ENCODE measurements at places on chromosomes 1 and 21. TPM values are rescaled to one million over a fixed set of nuclear protein-coding genes. Genes with fewer than 3 reads are reported as not detected.
A peak's percentile ranks its signal among the peaks of the same experiment; 100 is the strongest.

DNA sequence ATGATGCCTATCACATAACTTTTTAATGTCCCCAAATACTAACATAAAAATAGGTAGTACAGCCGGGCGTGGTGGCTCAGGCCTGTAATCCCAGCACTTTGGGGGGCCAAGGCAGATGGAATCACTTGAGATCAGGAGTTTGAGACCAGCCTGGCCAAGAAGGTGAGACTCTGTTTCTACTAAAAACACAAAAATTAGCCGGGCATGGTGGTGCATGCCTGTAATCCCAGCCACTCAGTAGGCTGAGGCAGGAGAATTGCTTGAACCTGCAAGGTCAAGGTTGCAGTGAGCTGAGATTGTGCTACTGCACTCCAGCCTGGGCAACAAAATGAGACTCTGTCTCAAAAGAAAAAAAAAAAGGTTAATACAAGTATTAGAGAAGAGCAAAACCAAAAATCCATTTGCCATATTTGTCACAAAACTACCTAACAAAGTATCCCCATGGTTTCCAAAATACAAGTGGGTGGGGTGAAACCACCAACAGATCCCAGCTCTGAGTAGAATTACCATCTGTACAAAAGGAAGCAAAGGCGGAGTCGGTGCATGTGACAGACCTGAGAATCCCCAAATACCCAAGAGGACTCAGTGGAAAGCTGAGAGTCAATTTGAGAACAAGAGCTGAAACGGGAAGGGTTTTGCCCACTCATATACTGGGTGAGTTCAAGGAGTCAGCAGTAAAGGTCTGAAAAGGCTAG lies 113.2 kb downstream of the TOMM20 start:
- no peak for DNase-seq

DNA sequence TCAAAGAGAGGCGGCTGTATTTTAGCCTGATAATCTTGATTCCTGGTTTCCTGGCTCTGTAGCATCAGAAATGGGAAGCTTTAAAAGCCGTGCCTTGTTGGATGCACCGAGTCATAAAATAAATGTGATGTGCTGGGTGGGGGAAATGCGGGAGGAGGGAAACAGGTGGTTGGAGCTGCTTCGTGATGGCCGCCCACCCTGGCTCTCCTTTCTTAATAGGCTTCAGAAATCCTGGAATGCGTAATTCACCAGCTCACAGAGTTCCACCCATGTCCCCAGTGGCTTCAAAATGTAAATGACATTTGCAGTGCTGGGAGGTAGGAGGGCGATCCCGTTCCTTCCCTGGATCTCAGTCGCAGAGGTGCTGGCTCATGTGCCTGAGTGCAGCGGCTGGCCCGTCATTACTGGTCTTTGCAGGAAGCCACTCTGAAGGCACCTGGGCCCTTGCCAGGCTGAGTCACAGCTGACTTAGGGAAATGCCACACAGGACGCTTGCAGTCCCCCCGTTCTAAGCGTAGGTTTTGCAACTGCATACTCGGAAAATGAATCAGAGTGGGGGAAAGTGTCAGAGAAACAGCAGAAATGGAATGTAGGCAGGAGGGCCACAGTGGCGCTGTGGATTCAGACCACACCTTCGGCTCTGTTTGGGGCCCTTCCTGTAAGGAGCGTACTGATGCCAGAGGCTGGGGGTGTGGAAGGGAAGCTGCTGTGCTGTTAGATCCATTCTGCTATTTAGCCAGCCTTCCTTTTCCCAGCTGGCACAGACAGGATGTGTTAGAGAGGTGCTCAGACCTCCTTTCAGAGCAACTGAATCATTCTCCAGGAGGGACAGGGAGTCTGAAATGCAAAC lies 37.6 kb downstream of the GALNT2 start:
- DNase-seq: peak; percentile 99

DNA sequence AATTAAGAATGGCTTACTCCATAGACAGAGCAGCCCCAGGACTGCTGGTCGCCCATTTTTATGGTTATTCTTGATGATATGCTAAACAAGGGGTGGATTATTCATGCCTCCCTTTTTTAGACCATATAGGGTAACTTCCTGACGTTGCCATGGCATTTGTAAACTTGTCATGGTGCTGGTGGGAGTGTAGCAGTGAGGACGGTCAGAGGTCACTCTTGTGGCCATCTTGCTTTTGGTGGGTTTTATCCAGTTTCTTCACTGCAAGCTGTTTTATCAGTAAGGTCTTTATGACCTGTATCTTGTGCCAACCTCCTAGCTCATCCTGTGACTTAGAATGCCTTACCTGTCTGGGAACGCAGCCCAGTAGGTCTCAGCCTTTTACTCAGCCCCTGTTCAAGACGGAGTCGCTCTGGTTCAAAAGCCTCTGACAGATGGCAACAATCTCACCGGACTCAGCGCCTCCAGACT lies 5.2 kb upstream of the AGPAT3 start:
- DNase-seq: no peak

DNA sequence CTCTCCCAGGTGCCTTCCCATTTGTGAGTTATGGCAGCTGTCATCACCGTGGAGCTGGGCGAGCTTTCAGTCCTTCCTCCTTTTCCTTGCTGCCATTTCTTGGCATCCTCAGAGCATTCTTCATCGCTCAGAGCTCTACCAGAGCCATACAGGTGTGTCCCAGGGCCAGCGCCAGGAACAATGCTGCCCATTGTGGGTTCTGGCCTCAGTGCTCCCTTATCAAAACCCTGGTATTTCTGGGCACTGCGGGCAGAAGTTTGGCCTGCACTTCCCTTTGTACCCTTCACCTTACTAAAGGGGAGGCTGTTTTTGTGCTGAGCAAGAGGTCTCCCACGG lies 28.5 kb downstream of the RASSF5 start:
- DNase-seq: no peak

DNA sequence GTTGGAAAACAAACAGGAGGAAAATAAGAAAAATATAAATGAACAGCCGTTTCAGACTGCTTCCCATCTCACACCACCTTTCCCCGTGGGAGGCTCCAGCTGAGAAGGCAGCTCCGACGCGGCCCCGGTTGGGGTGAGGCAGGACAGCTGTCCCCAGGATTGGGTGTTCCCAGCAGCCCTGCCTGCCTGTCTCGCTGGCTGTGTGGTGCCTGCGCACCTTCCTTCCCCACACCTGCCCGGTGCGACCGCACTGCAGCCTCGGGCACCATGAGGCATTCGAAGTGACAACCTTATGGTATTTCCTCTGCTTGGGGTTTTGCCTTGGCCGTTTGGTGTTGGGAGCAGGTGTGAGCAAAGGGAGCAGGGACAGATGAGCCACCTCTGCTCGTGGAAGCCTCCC lies 161.6 kb downstream of the PRDM16 start:
- DNase-seq: no peak

DNA sequence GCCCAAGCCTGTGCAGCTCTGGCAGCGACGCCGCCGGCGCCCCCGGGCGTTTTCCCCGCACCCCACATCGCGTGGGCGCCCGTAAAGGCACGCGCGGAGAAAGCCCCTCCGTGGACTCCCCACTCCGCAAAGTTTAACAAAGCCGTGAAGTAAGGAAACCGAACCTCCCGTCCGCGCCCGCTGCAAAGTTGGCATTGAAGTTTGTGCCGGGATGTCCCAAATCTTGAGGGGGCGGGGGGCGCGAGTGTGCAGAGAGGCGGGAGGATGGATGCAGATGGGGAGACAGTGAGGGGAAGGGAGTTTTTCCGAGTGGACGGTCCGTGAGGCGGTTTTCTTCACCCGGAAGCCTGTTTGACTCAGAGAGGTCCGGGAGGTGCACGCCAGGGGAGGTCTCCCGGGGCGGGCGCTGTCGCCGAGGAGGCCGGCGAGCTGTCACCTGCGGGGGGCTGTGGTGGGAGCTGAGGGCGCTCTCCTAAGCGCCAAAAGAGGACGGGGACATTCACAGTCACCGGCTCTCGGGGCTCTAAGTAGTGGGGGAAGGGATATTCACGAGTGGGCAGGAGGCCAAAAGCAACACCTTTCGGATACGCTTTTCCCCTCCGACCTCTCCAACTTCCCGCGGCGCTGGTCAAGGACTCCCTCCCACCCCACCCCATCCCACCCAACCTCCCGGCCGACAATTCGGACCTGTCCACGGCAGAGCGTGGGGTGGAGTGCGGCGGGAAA lies 1.3 kb downstream of the WLS start:
- no peak for DNase-seq

DNA sequence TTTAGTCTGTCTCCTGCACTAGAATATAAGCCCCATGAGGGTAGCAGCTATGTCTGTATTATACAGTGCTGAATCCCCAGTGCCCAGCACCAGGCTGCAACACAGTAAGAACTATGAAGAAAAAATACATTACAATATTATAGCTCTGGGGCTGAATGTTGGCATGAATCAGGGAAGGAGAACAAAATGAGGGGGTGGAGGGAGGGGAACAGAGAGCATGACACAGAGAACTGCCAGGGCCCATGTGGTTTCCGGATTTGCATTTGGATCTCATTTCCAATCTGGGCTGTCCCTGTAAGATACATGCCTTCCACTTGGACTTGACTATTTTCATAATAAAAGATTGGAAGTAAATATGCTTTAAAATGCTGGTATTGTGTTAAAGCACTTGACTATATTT lies 35.8 kb downstream of the C1orf198 start:
- DNase-seq: no peak

DNA sequence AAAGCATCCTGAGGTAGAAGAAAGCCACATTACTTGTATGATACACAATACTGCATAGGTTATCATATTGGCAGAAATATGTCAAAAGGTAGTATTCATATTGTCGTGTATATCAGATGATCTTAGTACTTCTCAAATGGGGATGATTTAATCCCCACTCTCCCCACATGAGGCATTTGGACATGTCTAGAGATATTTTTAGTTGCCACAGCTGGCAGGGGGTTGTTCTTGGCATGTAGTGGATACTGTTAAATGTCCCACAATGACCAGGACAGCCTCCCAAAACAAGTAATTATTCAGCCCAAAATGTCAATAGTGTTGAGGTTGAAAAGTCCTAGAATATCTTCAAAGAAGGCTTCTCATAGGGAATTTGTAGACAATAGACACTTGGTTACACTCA lies 162.8 kb downstream of the NEGR1 start:
- no peak for DNase-seq

- no peak for DNase-seq
Measured at GRCh38 chr21:32046191-32046590, 173.4 kb downstream of the HUNK start.

DNA sequence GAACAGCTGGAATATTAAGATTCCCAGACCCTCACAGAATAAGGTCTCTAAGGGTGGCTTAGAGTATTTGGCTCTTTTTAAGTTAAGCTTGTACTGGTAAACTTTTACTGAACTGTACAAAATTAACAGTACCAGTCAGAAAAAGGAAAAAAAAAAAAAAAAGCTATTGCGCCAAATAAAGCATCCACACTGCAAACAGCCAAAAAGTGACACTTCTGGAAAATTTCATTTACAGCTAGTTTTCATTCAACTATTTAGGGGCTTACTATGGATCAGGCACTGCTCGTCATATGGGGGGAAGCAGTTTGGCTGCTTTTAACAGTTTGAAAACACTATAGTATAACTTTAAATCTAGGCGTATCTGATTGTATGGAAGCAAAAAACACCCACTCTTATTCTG lies 139.6 kb downstream of the EIF4G3 start:
- no peak for DNase-seq

GRCh38 chr1:19484338-19484797 lies 971 bp downstream of the CAPZB start:
- no peak for DNase-seq

- DNase-seq: no peak
Measured at GRCh38 chr1:17176306-17177061, 28.4 kb upstream of the PADI1 start.

GRCh38 chr1:39671793-39672550 lies at the start of gene NT5C1A:
Gene NT5C1A, minus strand, starts transcription at chr1:39672107. Its CDS starts 69 bp downstream, at chr1:39672038.
- no peak for DNase-seq

DNA sequence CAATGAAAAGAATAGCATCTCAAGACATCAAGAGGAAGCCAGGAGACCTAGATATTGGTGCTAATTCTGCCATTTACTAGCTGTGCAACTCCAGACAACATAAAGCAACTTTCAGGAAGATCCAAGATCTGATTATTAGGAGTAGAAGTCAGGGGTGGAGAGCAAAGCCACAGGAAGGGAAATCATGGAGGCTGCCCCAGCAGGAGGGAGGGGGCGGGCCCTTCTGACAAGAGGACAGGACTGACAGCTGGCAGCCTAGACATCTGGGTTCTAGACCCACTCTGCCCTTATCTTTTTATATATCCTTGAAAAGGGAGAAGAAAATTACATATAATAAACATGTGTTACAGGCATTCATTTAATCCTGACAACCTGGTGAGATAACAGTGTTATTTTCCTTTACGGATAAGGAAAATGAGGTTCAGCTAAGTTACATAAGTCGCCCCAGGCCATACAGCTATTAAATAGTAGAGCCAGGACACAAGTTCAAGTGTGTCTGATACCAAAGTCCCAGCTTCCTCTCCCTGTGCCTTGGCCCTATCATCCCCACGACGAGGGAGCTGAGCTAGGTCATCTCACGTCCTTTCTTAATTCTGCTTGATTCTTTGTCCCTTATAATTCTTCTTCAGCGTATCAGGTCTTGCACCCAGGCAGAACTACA lies 46.6 kb downstream of the ARHGEF11 start:
- DNase-seq: no peak

- no peak for DNase-seq
Measured at GRCh38 chr1:162977944-162978568, 91.1 kb upstream of the RGS4 start.

DNA sequence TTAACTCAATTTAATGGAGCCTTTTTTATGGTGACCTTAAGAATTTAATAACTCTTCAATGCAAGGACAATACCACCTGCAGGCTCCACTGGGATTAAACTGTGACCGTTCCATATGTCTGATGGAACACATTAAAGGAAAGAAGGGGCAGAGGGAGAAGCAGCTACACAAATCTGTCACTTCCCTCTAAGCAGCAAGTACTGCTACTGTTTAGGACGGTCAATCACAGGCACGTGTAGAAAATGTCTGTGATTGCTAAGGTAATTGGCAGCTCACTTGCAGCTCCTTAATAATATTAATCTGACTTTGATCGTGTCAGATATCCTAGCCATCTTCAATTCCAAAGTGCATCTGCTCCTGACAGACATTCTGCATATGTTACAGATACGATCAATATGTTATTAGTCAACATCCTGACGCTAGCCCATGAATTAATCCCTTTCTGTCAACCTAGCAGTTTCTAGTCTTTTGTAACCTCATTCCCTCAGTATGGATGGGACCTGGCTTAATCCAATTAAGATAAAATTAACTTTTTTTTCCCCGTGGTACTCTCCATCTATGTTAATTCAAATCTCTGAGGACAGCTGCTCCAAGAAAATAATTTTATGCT lies 1012.4 kb downstream of the AMY1C start:
- no peak for DNase-seq

GRCh38 chr1:221648201-221648600 lies 93.7 kb downstream of the DUSP10 start:
- peak; percentile 13 for DNase-seq

Gene DCDC2B
- not detected for polyA plus RNA-seq

Gene KRTAP21-1
- polyA plus RNA-seq: not detected

Gene LRRC8C
- polyA plus RNA-seq: 13.2 TPM

Gene AZIN2
- 3.2 TPM for polyA plus RNA-seq

Gene S100A8
- not detected for polyA plus RNA-seq

Gene FCRL6
- not detected for polyA plus RNA-seq

Gene DISP3
- not detected for polyA plus RNA-seq

All from fibroblast of lung (primary cell).